ENCODE measurements at places on chromosomes 16 and 17. TPM values are rescaled to one million over a fixed set of nuclear protein-coding genes. Genes with fewer than 3 reads are reported as not detected.

Gene MRPL45
- 34.5 TPM for total RNA-seq

Gene KRT14
- not detected for total RNA-seq

Gene SPNS1
- 23.2 TPM for total RNA-seq

Gene CA7
- total RNA-seq = not detected

Gene CCL18
- total RNA-seq = not detected

Gene DNAI2
- not detected for total RNA-seq
